ENCODE measurements at places on chromosomes 6 and 20. TPM values are rescaled to one million over a fixed set of nuclear protein-coding genes. Genes with fewer than 3 reads are reported as not detected.

The LY86 gene
- 1.1 TPM for total RNA-seq

The SAMD5 gene
- 0.51 TPM for total RNA-seq

DNA sequence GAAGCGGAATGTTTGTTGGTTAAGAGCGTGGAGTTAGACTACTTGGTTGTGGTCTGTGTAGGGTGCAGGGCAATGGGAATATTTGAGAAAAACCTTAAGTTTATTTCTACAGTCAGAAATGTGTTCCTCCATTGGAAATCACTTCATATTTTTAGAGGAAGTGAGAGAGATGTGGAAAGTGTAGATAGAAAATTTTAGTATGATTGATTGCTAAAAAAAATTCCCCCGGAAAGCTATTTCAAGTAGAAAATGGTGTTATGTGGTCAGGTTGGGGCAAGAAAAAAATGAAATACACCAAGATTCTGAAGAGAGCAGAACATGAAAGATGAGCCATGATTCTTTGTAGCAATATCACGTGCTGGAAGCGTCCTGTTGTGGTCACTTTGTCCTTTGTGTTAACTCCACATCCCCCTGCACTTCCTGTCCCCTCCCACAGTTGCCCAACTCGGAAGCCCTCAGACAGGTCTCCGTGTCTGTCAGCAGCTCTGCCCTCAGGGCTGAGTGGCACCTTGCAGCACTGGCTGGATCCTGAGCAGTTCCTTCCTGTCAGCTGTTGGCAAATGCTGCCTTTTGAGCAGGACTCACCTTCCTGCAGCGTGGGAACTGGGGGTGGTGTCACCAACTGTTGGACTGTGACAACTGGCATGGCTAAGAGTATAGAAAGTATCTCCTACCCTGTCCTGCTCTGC, 137.5 kb upstream of the SLC24A3 start:
- DNase-seq: peak; percentile 74

- no peak for DNase-seq
Measured at GRCh38 chr6:44407951-44408670, 20.6 kb downstream of the CDC5L start.

DNA sequence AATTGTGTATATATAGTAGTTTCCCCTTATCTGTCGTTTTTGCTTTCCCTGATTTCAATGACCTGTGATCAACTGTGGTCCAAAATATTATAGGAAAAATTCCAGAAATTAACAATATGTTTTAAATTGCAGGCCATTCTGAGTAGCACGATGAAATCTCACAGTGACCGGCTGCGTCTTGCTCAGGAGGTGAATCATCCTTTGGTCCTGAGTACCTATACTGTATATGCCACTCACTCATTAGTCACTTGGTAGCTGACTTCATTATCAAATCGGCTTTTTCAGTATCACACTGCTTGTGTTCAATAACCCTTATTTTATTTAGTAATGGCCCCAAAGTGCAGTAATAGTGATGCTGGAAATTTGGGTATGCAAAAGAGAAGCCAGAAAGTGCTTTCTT, 728.3 kb upstream of the EYS start:
- no peak for DNase-seq

DNA sequence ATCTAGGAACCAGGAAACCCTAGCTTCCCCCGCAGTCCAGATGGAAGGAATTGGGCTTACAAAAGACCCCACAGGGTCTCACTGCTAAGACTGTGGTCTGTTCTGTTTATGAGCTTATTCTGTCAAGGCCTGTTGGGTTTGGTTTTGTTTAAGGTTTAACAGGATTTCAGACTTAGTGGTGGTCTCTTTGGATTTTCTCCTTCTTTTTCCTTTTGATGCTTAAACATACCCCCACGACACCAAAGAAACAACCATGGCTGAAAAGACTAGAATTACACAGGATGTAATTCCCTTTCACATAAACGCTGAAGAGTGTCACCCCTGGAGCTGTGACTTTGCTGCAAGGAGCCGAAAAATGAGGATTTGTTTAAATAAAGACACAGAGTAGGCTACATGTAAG, 408.6 kb downstream of the PREX1 start:
- no peak for DNase-seq

GRCh38 chr6:91098006-91098405, 511.1 kb upstream of the MAP3K7 start:
- no peak for DNase-seq

GRCh38 chr6:99364026-99364425, 14.6 kb upstream of the FAXC start:
- DNase-seq: no peak

Data from Right ventricle myocardium inferior (tissue), 1 donor.